ENCODE measurements at places on chromosomes 4 and X.

DNA sequence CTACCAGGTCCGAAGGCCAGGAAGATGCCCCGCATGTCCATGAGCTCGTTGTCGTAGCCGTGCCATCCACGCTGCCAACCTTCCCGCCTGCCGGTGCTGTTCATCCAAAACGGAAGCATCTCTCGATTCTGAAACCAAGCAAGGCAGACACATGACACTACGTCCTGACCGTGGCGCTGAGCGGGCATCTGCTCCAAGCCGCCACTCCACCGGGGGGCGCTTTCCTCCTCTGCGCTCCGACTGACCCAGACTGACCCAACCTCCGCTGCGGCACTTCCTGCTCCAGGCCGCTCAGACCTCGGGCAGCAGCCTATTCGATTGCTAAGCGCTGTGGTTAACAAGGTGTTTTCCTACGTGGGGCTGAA is 120.5 kb downstream of the ENPP6 start:
- DNase-seq = peak; percentile 11

GRCh38 chr4:173707658-173708419 is 177.8 kb upstream of the HAND2 start:
- no peak for DNase-seq

DNA sequence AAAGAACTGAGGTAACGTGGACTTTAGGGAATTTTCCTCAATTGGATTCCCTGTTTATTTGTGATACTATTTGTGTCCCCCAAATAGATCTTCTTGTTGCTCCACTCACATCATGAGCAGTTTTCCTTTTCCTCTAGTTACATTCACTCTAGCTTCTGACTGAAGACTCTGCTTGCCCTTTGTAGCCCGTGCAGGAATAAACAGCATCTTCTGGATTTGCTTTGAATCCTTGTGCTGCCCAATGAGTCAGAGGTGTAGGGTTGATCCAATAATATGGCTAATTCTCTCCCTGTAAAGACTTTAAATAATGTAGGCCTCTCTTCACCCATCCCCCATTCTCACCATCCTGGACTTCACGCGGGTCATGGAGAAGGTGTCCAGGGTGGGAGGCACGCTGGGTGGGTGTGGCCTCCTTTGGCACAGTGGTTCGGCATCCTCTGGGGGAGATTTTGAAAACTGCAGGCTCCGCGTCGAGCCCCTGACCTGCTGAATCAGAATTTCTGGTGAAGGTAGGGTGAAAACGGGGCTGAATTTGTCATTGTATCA is 9.0 kb downstream of the HAND2 start:
- no peak for DNase-seq

DNA sequence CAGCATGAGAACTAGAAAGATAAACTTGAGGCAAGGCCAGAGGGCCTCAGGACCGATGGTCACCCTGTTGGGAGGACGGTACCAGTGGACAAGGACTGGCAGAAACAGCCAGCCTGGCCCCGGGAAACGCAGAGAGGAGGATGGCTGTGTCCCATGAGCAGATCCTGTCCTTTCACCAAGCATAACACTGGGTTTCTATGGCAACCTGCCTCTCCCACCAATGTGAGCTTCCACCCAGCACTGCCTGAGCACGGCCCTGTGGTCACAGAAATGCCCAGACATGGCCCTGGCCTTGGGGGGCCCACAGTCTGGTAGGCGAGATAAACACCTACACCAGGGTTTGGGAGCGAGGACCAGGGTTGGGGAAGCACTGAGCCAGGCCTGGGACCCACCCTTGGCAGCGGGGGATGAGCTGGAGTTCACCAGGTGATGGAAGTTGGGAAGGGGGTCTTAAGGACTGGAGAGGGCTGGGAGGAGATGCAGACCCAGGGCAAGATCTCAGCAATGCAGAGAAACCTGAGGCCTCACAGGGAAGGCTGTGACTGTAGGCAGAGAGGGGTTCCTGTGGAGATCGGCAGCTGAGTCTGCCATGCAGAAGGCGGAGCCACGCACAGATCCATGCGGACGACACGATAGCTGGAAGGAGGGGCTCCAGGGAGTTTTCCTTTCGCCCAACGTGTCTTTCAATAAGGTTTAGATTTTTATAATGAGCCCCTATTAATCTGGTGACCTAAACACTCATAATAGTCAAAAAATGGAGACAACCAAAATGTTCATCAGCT is 32.7 kb upstream of the CRMP1 start:
- DNase-seq = no peak

DNA sequence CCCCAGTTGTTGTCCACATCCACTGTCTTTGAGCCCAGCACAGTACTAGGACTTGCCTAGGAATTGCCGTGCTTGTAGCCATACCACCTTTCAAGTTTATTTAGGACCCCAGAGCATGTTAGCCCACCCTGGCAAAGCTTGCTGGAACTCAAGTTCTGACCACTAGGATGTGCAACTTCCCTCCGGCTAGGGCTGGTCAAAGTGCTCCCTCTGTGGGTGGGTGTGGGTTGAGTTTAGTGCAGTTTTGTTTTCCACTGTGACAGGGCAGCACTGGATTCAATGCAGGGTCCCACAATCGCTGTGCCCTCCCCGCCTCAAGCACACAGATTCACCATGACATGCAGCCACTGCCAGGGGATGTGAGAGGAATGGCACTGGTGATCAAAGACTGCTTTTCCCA is 96.0 kb downstream of the RASGEF1B start:
- DNase-seq = no peak

- no peak for DNase-seq
Measured at GRCh38 chr4:113955948-113956347, 23.5 kb downstream of the ARSJ start.

- DNase-seq = no peak
Measured at GRCh38 chrX:37684426-37684825, 1.2 kb upstream of the XK start.

DNA sequence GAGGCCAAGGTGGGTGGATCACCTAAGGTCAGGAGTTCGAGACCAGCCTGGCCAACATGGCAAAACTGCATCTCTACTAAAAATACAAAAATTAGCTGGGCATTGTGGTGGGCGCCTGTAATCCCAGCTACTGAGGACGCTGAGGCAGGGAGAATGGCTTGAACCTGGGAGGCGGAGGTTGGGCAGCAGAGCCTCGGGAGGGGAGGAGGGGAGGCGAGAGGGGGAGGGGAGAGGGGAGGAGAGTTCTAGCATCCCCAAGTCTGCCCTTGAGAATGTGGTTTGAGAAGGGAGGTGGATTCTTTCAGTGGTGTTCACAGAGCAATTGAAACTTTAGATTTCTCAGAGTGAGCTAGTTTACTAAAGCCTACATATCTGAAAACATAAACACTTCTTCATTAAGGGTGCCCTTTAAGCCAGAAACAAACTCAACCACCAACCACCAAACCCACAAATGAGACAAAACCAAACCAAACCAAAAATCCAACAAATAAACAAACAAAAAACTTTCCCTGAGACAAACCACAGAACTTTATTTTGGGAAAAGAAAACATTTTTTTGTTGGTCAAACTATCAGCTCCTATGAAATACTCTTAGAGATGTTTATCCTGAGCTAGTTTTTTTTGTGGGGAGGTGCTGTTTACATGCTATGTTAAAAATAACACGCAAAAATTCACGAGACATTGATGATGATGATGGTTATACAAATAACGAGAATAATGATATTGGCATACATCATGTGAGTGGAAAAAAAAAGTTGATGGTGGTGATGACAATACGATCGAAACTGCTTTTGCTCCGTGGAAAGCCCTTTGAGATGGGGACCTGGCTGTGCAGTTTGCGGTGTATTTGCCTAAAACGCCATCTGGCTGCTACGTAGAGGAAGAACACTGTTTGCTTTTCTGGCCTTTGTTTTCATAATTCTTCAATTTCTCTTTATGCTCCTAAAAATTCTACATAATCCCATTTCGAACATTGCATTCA is 98.2 kb upstream of the PRKX start:
- DNase-seq = peak; percentile 60

DNA sequence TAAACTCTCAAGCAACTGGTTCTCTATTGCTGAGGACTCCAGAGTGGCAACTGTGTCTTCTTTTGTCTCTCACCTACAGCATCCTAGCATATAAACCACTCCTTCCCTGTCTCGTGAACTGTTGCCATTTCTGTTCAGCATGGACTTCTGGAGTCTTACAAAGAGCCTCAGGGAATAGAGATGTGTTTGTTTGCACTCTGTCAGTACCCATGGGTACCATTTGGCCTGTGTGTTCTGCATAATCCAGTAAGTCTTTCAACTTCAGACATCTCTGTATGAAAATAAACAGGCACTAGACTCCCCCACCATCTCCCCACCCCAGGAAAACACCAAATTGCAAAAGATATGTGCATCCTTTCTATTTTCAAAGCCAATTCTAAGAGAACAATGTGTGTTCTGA is 1351.6 kb upstream of the PABPC4L start:
- DNase-seq = no peak

GRCh38 chr4:97720869-97721432 is 422.3 kb downstream of the STPG2 start:
- DNase-seq = no peak

GRCh38 chr4:73901031-73901430 is 31.8 kb downstream of the CXCL1 start:
- DNase-seq = no peak

DNA sequence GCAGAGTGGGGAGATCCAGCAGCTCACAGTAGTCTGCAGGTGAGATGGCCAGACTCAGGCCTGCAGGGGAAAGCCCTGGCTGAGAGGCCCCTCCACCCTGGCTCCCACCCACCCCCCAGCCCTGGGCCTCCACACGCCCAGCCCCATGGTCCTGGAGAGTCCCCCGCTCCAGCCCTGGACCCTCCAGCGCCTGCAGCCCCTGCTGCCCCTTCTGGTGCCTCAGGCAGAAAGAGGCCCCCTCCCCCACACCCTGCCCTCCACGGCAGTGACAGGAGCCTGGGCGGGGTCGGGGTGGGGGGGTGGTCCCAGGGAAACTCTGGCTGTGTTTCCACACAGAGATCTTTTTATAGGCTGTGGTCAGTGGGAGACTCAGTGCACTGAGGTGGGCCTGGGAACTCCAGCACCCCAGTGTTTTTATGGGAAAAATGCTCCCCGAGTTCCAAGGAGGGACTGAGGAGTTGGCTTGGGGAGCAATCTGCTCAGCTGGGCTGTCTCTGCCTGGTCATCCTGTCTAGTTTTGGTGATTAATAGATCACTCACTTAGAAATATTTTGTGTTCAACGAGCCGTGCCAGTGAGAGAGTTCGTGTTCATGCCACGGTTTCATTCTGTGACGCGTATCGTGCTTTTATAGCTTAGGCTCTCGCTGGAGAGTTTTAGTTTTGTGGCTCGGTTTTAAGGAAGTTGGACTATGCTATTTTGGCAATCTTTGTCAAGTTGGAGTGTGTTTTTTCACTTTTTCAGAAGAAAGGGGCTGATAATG is 53.1 kb upstream of the HGFAC start:
- DNase-seq = peak; percentile 78

DNA sequence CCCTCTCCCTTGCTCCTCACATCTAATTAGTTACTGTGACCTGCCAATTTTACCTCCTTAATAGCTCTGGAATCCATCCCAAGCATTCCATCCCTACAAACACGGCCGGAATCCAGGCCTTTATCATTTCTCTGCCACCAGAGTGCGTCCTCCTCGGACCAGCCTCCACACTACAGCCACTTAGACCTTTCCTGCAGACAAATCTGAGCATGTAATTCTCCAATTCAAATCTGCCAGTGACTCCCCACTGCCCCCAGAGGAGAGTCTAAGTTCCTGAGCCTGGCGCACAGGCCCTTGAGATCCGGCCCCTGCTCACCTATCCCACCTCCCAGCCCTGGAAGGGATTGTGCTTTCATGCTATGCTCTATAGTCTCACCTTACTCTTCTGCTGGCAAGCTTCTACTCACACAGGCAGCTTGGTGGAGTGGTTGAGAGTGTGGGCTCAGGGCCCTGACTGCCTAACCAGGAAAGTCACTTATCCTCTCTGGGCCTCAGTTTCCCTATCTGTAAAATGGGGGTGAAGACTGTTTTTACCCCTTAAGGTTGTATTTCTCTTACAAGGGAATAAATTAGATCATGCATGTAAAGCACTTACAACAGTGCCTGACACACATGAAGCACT is 31.2 kb downstream of the PJA1 start:
- peak; percentile 84 for DNase-seq

DNA sequence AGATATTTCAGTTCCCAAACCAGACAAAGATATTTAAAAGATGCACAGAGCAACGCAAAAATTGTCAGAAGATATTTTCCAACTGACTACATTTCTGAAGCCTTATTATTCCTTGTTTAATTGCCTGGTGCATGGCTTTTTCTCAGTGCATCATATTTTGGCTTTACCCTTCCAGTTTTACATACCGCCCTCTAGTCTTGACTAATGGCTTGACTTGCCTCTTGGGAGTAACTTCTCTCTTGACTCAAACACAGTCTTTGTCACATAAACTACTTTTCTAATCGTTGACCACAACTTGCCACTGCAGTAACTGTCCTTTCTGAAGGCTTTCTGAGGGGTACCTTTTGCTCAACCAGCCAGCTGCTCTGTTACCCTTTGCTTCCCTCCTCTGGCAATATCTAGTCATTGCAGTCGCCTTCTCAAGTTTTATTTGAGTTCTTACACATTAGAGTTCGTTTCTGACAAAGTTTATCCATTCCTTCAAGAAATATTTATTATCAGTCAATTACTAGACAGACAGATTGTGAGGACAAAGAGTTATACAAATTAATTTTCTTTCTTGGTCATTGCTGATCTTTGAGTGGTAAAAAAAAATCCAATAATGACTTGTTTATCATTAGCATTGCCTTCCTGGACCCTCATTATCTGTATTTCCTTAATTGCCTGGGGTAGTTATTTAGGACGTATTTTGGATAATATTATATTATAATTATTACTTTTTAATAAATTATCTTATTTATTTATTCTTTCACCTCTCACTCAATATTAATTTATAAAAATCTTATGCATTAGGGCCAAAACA is 506.9 kb upstream of the PCDH10 start:
- peak; percentile 64 for DNase-seq

GRCh38 chr4:4578981-4579380 is 37.1 kb upstream of the STX18 start:
- DNase-seq = no peak

- DNase-seq = no peak
Measured at GRCh38 chrX:107700317-107700774, 72.0 kb downstream of the PRPS1 start.

- DNase-seq = peak; percentile 32
Measured at GRCh38 chrX:46381630-46382029, 163.6 kb downstream of the ZNF674 start.

- DNase-seq = no peak
Measured at GRCh38 chr4:79653871-79654270, 245.8 kb upstream of the GK2 start.

DNA sequence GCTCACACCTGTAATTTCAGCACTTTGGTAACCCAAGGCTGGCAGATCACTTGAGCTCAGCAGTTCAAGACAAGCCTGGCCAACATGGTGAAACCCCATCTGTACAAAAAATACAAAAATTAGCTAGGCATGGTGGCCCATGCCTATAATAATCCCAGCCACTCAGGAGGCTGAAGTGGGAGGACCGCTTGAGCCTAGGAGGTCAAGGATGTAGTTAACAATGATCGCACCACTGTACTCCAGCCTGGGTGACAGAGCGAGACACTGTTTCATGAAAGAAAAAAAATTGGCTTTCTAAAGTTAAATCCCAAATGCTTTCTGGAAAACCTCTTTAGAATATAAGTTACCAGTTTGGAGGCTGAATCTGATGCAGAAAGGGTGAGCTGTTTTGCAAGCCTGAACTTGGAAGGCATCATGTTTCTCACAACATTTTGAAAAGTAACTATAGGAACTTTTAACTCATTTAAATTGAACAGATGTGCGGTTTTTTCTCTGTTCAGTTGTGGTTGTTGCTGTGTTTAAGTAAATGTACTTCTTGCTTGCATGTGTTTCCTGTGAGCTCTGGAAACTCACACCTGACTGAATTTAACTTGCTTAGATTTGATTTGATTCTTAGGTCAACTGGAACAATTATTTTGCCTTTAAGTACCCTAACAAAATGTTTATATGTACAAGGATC is 39.8 kb upstream of the TMEM131L start:
- no peak for DNase-seq

Measured in cardiac muscle cell (in vitro differentiated cells and primary cell).